ENCODE measurements at places on chromosomes 6 and 20.

GRCh38 chr20:14127514-14128223 lies 132.4 kb downstream of the MACROD2 start:
- no peak for DNase-seq

DNA sequence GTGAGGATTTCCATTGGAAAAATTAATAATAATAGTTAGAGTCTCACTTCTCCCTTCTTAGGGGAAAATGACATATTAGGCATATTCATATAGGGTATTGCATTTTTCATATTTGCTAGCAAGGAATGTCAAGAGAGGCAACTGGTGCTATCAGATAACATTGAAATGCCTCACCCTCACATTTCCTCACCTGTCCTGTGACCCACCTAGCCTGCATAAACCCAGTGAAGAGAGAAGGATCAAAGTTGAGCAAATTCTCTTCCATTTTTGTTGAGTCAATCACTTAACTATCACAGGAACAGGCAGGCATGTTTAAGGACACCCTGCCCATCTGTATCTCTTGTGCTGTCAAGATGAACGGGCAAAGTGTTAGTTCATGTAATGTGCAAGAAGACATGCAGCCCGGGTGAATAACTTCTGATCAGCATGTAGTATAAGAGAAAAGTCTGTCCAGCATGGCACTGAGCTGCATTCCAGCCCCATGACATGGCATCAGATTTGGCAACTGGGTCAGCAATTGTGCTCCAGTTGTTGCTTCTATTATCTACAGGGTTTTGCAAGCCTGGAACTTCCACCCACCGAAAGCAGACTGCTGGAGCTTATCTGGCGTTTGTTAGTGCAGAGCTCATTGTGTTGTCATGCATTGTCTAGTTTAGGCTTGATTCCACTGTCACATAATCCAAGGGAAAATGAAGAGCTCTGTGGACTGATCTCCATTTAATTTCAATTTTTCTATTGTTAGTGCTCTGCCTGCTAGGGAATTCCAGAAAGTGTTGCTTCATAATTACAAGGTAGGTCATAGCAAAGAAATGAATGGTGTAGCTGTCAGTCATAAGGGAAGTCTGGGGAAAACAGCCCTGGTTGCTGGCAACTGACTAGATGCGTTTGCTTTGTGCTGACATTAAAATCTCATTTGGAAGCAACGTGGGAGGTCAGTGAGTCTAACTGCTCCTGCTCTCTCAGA lies 138.4 kb upstream of the TNFAIP3 start:
- no peak for DNase-seq

DNA sequence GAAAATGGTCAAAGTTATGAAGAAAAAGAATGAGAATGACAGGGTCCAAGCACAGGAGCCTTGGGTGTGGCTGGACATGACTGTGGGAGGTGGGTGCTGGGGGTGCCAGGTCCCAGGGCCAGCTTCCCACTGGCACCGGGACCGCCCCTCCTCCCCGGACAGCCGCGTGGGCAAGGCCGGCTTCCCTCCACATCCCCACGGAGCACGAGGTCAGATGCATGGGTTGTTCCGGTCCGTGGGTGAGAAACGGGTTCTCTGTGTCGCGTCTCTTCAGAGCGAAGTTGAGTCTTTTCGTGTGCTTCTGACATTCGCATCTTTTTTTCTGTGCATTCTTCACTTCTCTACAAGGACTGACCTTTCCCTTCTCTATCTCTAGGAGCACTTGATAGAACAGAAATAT lies 30.1 kb downstream of the KIF25 start:
- no peak for DNase-seq

DNA sequence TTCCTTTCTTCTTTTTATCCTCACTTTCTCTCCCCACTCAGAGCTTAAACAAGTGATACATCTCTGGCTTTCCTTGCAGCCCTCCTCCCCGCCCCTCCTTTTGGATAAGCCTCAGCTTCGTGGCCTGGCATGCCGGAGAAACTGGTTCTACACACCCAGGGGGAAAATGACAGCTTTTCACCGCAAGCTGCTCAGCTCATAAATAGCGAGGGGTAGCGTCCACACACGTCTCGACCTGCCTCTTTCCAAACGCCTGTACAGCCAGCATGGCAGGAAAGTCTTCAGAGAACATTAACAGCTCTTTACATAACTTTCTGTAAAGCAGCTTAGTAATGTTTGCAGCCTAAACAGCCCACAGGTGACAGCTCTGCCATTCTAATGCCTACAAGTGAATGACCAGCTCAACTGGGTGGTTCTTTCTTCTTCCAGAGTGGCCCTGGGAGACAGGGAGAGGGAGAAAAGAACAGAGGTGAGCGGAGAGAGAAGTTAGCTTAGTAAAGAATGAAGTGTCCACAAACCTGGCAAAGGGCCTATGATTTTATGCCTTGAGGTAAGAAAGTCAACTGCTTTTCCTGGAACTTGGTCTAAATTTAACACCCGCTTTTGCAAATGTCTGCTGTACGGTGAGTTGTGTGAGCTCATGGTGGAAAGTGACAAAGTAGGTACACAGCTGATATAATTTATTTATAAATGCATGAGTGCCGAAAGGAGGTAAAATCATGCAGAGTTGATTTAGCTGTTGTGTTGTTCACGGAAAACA lies 251.5 kb downstream of the TFAP2A start:
- DNase-seq = no peak

GRCh38 chr20:45470937-45471336 lies 1.4 kb downstream of the WFDC2 start:
- no peak for DNase-seq

DNA sequence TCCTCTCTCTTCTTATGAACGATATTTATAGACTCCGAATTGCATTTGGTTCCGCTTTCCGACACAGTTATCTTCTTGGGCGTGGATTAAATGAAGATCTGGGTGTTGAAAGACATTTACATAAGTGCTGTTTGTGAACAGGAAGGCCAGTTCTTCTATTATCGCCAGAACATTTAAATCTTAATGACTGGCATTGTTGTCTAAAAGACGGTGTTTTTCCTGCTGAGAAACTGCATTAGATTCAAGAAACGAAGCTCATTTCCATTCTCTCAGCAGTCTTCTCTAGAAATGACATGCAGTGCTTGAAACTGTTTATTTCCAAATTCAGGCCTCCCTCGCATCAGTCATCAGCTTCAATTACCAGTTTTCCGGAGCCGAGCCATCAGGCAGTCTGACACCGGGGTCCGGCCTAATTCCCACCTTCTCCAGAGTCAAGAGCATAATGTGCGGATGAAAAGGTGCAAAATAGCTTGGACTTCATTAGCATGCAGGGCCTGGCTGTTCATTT lies 16.0 kb downstream of the LINC00237 start:
- DNase-seq = no peak

- no peak for DNase-seq
Measured at GRCh38 chr20:20641783-20642182, 70.7 kb downstream of the RALGAPA2 start.

GRCh38 chr20:42611423-42611822 lies 578.3 kb downstream of the PTPRT start:
- DNase-seq = no peak

DNA sequence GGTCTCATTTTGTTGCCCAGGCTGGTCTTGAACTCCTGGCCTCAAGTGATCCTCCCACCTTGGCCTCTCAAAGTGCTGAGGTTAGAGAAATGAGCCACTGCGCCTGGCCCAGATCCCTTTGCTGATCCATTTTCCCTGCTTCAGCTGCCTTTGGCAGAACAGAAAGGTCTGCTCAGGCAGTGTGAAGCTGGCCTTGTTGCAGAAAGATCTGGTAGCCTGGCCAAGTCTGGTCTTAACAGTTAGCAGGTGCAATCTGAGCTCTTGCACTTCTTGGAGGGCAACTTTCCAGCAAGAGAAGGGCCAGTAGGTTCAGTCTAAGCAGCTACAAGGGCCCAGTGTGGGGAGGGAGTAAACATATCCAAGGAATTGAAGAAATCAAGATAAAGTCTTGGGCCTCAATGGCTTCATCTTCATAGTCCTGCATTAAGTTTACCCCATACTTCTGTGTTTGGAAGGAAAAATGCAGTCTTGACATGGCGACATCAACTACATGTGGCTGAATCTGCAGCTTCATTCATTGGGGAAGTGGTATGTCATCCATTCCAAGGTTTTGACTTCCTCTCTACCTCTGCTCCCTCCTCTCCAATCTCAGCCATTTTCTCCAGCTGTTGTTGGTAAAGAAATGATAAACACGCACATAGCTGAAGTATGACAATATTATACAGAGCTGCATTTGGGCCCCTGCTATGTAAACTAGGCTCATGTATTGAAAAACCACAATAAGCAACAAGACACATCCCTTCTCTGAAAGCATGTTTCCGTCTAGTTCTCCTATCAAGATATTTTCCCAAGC lies 39.0 kb upstream of the NEDD9 start:
- DNase-seq = no peak

DNA sequence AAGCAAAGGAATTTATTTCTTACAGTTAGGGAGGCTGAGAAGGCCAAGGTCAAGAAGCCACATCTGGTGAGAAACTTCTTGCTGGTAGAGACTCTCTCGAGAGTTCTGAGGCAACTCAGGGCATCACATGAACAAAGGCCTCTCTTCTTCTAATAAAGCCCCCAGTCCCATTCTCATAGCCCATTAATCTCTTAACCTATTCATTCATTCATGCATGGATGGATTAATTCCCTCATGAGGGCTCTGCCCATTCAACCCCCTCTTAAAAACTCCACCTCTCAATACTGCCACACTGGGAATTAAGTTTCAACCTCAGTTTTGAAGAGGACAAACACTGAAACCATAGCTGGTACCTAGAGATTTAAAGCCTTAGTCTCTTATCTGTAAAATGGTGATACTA lies 217.9 kb upstream of the SPTLC3 start:
- DNase-seq = no peak

GRCh38 chr6:87623248-87623647 lies 33.3 kb downstream of the ORC3 start:
- no peak for DNase-seq

GRCh38 chr6:14797875-14798593 lies 447.8 kb upstream of the JARID2 start:
- no peak for DNase-seq

GRCh38 chr6:156807028-156807427 lies 29.9 kb downstream of the ARID1B start:
- no peak for DNase-seq

DNA sequence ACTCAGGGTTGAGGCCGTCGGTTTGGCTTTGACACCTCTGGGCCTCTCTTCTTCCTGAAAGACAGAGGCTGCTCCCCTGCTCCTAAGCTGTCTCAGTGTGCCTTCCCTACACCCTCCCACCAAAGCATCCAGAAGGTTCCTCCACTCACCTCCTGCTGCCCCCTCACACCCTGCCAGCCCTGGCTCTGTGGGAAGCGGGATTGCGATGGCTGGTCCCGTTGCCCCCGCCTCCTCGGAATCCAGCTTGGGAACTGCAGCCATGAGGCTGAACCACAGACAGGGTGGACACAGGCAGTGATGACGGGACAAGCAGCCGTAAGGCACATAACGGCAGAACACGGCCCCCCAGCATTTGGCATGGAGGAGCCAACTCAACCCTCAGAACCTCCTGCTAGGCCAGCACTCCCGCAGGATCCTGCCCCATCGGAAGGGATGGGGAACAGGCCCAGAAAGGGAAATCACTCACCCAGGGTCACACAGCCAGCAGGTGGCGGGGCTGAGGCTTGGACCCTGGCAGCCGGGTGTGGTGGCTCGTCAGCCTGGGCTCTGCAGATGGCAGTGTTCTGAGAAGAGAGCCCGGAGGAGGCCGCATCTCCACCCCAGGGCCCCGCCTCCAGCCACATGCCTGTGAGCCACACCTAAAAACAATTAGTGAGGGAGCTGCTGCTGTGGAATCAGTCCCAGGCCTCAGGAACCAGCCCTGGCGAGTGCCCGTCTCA lies 139.6 kb downstream of the PHACTR3 start:
- DNase-seq = no peak

DNA sequence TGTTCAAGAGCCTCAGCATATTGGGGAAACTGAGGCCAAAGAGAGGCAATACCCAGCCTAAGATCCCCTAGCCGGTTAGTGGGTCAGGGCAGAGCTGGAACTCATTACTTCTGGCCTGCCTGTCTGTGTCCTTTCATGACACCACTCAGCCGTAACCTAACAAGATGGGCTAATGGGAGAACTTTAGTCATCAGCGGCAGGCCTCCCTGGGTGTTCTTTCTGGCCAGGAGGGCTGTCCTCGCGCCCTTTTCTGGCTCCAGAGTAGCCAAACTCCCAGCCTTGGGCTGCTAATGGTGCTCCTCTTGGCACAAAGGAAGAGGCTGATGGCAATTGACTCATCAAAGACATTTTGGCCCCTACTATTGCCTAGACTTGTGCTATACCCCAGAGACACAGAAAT lies 76.6 kb downstream of the NCR2 start:
- no peak for DNase-seq

DNA sequence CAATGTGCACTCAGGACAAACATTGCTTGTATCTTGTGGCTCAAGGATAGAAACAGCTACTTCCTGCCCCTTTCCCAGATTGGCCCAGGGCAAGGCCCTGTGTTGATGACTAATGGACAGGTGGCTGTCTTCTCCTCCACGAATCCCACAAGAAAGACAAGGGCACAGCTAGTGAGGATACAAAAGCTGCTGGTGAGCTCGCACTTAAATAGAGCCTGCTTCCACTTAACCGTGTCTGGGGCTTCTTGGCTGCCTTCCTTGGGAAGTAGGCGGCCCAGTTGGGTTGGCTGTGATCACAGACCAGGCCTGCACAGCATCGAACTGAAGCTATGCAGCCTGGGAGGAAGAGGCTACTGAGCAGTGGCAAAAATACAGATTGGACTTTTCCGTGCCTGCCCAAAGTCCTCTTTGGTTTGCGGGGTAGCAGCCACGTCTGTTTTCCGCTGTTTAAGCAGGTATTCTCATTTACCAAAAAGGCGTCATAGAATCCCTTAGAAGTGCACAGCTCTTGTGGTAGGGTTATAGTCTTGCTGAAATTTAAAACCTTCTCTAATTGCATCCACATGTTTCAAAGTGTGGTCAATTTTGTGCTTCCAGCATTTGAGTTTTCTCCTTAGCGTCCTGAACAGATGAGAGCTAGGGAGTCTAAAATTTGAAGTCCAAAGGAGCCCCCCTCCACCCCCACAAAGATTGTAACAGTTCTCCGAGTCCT lies 23.0 kb upstream of the NAA20 start:
- no peak for DNase-seq

GRCh38 chr6:152301021-152301764 lies 336.0 kb downstream of the SYNE1 start:
- no peak for DNase-seq

- DNase-seq = no peak
Measured at GRCh38 chr20:50450881-50451752, 59.1 kb upstream of the PTPN1 start.
